ENCODE measurements at places on chromosomes 3 and 15. TPM values are rescaled to one million over a fixed set of nuclear protein-coding genes. Genes with fewer than 3 reads are reported as not detected.

The IGDCC3 gene
- not detected for total RNA-seq

The MINAR1 gene
- 0.42 TPM for total RNA-seq

The DAPK2 gene
- 4.2 TPM for total RNA-seq

The IL17RC gene
- total RNA-seq = 0.29 TPM

The MED12L gene
- total RNA-seq = 2.6 TPM

The H1-8 gene
- not detected for total RNA-seq

The RHCG gene
- not detected for total RNA-seq

GRCh38 chr3:161406594-161407555 lies 35.6 kb upstream of the SPTSSB start:
- no peak for DNase-seq

- DNase-seq = no peak
Measured at GRCh38 chr3:197226179-197226578, 72.2 kb downstream of the DLG1 start.

GRCh38 chr3:116842254-116842957 lies 132.8 kb downstream of the TUSC7 start:
- no peak for DNase-seq

- DNase-seq = no peak
Measured at GRCh38 chr15:37166402-37166801, 66.1 kb upstream of the MEIS2 start.

DNA sequence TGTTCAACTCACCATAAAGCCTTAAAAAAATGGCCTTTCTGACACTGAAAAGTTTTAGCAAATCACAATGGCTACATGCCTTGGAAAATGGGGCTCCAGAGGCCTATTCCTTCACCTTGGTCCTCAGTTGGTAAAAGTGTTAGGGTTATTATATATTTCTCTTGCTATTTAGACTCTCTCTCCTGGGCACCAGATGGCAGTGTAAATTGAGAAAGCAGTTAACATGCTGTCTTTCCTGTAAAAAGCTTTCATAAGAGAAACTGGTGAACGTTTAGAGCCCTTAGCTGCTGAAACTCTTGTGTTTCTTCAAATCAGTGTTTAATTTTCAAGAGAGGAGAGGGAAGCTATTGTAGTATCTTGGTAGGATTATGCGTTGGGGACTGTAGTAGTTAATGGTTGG lies 89.9 kb downstream of the LRTM1 start:
- DNase-seq = no peak

DNA sequence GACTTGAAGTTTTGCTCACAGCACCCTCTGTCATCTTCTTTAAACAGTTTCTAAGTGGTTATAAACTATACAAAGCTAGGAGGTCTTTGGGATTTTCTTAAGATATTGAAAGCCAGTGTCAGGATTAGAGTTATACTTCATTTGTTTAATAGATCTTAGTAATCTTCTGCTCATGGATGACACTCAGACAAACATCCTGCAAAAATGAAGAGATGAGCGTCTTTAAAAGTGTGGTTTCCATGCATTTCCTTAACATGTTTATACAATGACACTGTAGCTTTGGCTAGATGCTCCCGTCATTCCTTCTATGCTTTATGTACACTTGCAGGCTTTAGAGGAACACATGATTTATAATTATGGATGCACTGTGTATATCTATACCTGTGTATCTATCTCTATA lies 182.2 kb downstream of the NAALADL2 start:
- DNase-seq = no peak

DNA sequence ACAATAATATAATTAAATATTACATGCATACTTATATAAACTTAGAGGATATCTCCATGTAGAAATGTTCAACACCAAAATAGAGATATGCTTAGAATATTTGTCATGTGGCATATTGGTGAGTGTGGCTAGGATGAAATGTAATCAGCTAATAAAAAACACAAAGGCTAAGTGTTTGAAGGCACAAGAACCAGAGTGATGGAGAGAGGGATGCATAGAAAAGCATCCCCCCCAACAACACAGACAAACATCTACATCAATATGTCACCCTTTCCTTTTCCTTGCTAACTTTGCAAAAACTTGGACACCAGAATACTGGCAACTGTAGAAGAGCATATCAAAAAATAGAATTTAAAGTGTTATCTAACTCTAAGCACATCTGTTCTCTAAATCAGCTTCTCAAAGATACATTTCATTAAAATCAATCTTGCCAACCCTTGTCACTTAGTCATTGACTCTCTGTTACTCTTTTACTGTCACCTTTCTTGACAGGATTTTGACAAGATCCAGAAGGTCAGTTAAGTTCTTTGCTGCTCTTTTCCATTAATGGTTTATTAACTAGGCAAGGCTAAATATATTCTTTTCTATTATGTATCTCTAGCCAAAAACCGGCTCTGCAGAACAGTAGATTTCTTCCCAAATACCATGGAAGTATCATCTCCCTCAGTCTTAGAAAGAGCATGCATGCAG lies 695.9 kb downstream of the OTOL1 start:
- DNase-seq = no peak

DNA sequence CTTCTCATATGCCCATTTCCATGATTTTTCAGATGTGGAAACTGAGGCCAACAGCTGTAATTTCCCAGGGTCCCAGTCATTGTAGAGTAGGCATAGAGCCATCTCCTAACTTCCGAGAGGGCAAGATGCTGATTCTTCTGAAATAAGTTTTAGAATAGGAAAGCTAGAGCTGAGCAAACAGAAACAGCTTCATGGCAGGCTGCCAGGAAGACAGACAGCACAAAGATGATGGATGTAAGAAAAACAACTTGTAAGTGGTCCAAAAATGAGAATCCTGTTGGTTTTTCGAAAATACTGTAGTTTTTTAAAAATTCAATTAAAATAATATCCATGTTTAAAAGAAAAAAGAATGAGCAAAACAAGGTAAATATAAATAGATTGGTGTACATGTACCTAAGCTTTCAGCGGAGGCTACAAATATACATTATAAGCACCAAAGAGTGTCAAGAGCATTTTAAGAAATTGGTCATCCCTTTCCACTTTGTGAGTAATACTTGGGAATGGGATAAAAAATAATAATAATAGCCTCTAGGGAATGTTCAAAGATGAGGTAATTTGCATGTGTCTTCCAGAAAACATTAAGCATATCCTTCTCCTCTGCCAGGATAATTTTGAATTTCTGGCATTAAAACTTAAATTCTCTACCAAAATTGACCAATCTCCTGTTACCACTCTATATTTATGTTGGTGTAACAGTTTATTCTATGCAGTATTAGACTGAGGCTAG lies 406.6 kb downstream of the MECOM start:
- DNase-seq = no peak

DNA sequence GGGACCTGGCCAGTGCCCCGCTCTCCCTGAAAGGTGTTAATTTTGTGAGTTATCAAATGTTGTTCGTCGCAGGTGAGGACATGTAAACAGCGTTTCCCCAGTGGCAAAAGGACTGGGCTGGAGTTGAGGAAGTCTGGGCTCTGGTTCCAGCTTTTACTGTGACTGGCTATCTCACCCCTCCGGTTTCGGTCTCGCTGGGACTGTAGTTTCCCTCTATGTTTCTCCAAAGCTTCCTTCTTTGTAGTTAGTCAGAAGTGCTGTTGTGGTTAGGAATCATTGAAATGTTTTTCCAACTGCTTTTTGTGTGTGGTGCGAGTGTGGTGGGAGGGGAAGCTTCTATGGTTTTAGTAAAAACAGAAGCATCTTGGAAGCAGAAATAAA lies 990 bp upstream of the CLDN1 start:
- DNase-seq = no peak

- DNase-seq = no peak
Measured at GRCh38 chr3:132871956-132872355, 149.7 kb upstream of the NPHP3 start.

- DNase-seq = no peak
Measured at GRCh38 chr3:117404141-117404540, 694.6 kb downstream of the TUSC7 start.

DNA sequence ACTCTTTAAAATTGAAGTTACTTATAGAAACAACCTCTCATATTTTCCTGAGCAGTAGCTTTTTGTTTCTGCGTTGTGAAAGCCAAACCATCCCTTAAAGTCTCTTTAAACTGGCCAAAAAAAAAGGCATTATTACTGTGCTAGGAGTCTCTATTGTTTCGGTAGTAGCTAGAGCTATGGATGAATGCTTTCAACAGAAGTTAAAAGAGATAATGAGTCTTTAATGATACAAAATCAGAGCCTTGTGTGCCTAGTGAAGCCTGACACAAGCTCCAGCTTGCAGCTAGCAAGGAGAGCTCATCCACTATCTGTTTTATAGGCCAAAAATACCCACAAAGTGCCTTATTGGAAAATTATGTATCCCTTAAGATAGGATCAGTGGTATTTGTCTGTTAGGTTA lies 360.4 kb upstream of the CDIN1 start:
- no peak for DNase-seq

DNA sequence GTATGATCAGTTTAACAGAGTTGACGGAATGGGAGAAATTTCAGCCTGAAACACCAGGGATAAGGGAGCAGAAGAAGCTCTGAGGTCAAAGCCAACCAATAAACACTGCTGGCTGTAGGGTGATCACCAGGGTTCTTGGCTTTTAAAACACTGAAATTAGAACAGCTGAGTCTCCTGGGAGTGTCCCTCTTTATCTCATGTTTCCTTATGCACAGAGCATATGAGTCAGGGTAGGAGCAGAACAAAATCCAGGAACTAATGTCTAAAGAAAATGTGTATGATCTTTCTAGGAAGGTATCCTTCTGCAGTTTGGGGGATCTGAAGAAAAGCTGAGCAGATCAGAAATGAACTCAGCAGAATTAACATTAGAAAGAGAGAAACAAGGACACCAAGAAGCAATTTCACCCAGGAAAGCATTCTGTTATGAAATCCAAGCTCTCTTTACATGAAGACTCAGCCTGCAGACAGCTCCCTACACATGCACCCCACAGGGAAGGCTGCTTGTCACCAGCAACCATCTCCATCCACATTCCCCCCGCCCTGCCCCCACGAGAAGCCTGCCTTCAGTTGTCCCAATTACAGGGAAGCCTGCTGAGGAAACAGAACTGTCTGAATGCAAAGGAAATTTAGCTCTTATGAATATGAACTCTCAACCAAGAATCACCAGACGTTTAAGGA lies 469.7 kb downstream of the PDCD6IP start:
- DNase-seq = no peak

DNA sequence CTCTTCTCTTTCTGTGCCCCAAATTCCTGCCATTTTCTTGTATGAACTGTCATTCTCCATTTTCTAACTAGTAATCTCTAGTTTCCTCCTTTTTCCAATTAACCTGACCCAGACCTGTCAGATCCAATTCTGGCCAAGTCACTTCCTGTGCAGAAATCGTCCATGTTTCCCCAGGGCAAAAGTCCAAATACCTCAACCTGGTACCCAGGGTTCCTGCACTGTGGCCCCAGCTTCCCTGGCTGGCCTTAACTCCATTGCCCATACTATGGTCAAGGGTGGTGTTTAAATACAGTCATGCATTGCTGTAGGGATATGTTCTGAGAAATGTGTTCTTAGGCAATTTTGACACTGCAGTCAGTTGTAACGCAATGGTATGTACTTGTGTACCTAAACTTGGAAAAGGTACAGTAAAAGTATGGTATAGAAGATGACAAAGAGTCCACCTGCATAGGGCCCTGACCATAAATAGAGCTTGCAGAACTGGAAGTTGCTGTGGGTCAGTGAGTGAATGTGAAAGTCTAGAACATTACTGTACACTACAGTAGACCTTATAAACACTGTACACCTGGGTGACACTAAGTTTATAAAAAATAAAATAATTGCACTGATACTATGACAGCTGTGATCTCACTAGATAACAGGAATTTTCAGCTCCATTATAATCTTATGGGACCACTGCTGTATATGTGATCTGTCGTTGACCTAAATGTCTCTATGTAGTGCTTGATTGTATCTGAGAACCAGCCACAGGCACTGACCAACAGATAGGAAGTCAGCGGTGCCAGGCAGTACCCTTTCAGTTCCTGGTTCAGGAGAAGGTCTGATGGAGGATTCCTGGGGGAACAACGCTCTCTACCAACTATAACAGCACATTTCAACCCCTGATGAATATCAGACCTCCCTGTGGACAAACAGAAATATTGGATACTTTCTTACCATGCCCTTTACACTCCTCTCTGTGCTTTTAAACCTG lies 336.1 kb upstream of the PROK2 start:
- no peak for DNase-seq

DNA sequence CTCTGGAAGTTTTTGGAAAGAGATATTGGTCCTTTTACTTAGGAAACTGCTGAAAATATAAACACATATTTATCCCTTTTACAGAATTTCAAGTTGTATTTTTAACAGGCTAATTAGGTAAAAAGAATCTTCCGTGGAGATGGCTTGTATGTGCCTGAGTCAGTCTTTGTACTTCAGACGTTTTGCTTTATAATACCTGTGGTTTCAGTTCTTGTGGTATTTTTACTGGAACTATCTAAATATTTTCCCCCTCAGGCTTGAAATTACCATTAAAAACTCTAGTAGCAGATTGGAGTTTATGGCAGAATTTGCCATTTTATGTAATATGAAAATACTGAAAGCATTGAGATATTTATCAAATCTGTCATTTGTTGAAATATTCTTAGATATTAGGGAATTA lies 151.6 kb upstream of the CGNL1 start:
- DNase-seq = no peak

- no peak for DNase-seq
Measured at GRCh38 chr15:87167055-87167454, 1087.4 kb downstream of the AGBL1 start.

DNA sequence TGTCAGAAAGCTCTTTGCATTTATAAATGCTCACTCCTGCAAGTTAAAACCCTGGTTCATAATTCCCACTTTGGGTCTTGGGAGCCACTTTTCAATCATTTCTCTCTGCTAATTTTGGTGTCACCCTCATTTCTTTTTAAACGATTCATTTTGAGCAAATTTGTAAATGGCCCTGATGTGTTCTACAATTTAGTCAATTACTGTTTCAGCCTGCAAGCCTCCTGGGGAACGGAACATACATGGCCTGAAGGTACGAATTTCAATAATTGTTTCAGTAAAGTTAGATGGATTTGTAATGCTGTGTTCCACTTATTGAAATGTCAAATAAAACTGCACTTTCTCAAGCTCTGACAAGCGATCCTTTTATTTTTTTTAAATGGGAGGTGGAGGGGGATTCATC lies 43.2 kb downstream of the MAP2K5 start:
- DNase-seq = no peak

GRCh38 chr3:33921608-33922007 lies 123.2 kb downstream of the PDCD6IP start:
- no peak for DNase-seq
